ENCODE measurements at places on chromosomes 2 and 18.

GRCh38 chr2:175815537-175815936, 186.5 kb downstream of the LNPK start:
- no peak for DNase-seq

DNA sequence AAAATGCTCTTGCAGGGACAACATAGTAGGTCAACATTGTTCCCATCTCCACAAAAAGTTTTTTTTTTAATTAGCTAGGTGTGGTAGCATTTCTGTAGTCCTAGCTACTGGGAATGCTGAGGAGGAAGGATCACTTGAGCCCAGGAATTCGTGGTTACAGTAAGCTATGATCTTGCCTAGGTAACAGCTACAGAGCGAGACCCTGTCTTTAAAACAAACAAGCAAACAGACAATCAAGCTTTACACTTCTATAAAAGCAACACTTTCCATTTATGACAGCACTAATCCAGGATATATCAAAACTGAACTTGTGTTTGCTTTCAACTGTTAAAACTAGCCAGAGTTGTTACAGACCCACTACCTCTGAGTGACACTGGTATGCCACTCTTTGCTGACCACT, 12.0 kb downstream of the UGT1A3 start:
- DNase-seq: no peak

DNA sequence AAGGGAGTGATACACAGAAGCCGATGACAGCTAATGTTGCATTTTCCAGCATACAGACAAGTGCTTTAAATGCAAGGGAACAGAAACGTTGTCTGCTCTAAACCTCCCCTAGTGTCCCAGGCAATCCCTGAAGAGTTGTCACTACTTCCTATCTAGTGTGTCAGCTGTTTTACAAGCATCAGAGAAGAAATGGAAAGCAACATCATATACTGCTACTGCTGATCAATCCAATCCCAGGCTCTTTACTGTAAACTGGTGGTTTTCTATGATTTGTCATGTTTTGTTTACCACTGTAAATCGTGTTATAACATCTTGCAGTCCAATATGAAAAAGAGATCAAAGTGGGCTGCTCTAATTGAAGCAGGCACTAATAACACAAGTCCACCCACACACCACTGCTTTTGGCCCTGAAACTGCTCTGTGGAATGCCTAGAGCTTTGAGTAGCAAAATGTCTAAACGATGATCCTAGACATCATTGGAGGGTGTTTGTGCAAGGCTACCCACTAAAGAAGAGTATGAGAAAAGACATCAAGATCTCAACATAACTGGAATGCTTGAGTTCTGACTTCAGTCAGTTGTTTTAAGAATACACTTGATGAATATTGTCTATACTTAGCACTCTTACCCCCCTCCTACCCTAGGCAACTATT, 18.1 kb upstream of the ROCK1 start:
- DNase-seq: peak; percentile 67

GRCh38 chr2:60972889-60973656, 44.4 kb upstream of the PEX13 start:
- DNase-seq: no peak

GRCh38 chr2:158205215-158205614, 103.5 kb downstream of the UPP2 start:
- no peak for DNase-seq

- DNase-seq: no peak
Observed at GRCh38 chr2:133518700-133519344, 49.4 kb downstream of the NCKAP5 start.

DNA sequence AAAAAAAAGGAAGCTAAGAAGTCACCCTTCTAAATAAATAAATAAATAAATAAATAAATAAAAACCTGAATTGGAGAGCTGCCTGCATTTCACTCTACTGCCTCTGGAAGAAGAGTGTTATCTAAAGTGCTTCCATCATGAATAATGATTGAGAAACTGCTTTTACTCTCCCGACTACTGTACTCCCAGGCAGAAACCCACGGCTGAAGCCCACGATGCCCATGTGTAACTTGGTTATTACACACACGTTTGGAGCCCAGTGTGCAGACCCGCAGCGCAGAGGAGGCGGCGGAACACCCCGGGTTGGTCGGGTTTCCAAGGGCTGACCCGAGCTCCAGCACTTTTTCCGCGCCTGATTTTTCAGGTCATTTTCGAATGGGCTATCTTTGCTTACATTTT, 697 bp upstream of the SPATS2L start:
- DNase-seq: no peak

DNA sequence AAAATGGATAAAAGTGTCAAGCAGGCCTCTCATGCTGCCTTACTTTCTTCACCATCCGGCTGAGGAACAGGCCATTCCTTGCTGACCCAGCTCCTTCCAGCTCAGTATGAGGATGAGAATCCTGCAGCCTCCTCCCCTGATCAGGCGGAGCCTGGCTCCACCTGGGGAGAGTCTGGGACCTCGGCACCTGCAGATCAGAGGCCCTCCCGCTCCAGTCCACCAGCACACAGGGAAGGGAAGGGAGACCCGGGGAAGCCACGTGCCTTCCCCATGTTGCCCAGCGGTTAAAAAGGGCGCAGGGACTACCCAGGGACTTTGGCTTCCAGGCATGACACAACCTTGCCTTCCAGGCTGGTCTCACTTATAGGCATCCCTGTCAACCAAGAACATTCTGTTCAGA, 172.0 kb downstream of the NDUFA10 start:
- no peak for DNase-seq

- no peak for DNase-seq
Observed at GRCh38 chr2:200455958-200456421, 53.9 kb downstream of the KCTD18 start.

DNA sequence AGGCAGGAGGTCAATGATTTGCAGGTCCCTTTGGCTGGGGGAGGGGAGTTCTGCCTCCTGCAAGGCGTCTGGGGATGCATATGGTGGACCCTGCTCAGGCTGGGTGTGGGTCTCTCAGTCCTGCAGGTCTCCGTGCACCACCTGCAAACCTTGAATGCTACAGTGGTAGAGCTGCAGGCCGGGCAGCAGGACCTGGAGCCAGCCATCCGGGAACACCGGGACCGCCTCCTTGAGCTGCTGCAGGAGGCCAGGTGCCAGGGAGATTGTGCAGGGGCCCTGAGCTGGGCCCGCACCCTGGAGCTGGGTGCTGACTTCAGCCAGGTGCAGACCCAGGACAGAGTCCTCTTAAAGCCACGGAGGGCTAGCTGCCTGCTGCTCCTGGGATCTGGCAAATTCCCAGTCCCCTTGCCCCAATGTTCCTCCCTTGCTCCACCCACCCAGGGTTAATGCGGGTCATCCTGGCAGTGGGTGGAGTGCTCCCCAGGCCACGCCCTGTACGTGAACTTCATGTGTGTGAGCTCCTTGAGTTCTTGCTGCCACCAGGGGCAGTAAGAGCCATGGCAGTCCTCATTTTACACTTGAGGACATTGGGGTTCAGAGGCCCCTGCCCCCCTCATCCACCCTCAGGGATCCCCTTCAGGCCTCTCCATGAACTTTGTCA, 3.1 kb downstream of the PROM2 start:
- DNase-seq: no peak

GRCh38 chr2:227724394-227725039, at the start of gene SCYGR6:
TSS of gene SCYGR6 (minus strand) at chr2:227724757. CDS start at chr2:227724757, 0 bp downstream.
- no peak for DNase-seq

GRCh38 chr2:11873356-11874154, 127.1 kb downstream of the LPIN1 start:
- no peak for DNase-seq

All from AG09319 (cell line).